Stimulated activated CD4-positive, alpha-beta T cell treated with anti-CD3 and anti-CD28 coated beads, Interleukin-1b, Interleukin-23, amount 100 ng/mL, for 24 hours (primary cell): ENCODE measurements at places on chromosomes 2 and 18.

- no peak for DNase-seq
Measured at GRCh38 chr2:3770724-3771415, 67.5 kb downstream of the DCDC2C start.

GRCh38 chr2:233413559-233414272, 59.4 kb downstream of the DGKD start:
- peak; percentile 36 for DNase-seq

- DNase-seq, result no peak
Measured at GRCh38 chr2:223897669-223898330, 47.3 kb downstream of the WDFY1 start.

- no peak for DNase-seq
Measured at GRCh38 chr18:43917520-43917919, 640.2 kb upstream of the SYT4 start.

GRCh38 chr2:233977296-233977837, 60.2 kb downstream of the TRPM8 start:
- DNase-seq, result no peak

- DNase-seq, result no peak
Measured at GRCh38 chr2:1840046-1840445, 95.7 kb upstream of the PXDN start.

DNA sequence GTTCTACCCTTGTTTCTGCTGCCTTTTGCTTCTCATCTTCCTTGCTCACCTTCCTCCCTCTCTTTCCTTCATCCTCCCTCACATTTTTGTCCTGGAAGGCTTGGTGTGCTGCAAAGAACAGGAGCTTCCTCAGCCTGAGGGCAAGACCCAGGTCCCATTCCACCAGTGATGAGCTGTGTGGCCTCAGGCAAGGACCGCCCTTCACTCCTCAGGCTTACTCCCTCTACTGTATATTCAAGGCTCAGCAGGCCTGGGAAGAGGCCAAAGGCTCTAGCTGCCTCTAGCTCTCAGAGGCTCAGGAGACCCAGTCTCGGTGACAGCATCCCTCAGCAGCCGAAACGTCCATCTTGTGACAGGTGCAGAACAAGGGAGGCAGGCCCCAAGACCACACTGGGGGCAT, 97.5 kb downstream of the MRO start:
- DNase-seq, result no peak

DNA sequence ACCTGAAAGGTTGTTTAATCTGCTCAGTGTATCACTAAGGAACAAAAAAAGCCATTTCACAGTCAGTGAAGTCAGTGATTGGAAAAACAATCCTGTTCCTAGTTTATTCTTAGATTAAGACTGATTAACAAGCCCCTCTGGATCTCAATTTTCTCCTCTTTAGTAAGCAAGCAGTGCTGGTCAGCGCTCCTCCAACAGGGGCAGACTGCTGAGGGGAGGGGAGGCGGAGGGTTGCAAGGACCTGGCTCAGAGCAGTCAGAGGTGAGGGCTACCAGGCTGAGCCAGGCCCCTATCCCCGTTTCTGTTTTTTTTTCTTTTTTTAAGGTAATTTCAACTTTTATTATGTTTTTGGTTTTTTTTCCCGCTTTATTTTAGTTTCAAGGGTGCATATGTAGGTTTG, 24.7 kb upstream of the KCNS3 start:
- DNase-seq, result no peak
